ENCODE measurements at places on chromosomes 7 and 10. TPM values are rescaled to one million over a fixed set of nuclear protein-coding genes. Genes with fewer than 3 reads are reported as not detected.

Gene PNLIP
- not detected for polyA plus RNA-seq

Gene PLCE1
- 0.22 TPM for polyA plus RNA-seq

Gene RBP3
- polyA plus RNA-seq: not detected

Gene HPSE2
- not detected for polyA plus RNA-seq

Gene ADAM22
- polyA plus RNA-seq: 46.3 TPM

Gene TACC2
- 17.6 TPM for polyA plus RNA-seq

Gene C10orf105
- polyA plus RNA-seq: 0.11 TPM

Gene CFAP69
- polyA plus RNA-seq: 6.2 TPM

Gene ZMIZ1
- 26.8 TPM for polyA plus RNA-seq

Gene HOGA1
- not detected for polyA plus RNA-seq

Gene CYP3A7
- polyA plus RNA-seq: not detected

Gene SFTPA1
- not detected for polyA plus RNA-seq

Gene NUTM2B
- 3.5 TPM for polyA plus RNA-seq

Gene AKR1C3
- 1.7 TPM for polyA plus RNA-seq

Gene NODAL
- 0.46 TPM for polyA plus RNA-seq
